ENCODE measurements at places on chromosomes 11 and 22. TPM values are rescaled to one million over a fixed set of nuclear protein-coding genes. Genes with fewer than 3 reads are reported as not detected.

DNA sequence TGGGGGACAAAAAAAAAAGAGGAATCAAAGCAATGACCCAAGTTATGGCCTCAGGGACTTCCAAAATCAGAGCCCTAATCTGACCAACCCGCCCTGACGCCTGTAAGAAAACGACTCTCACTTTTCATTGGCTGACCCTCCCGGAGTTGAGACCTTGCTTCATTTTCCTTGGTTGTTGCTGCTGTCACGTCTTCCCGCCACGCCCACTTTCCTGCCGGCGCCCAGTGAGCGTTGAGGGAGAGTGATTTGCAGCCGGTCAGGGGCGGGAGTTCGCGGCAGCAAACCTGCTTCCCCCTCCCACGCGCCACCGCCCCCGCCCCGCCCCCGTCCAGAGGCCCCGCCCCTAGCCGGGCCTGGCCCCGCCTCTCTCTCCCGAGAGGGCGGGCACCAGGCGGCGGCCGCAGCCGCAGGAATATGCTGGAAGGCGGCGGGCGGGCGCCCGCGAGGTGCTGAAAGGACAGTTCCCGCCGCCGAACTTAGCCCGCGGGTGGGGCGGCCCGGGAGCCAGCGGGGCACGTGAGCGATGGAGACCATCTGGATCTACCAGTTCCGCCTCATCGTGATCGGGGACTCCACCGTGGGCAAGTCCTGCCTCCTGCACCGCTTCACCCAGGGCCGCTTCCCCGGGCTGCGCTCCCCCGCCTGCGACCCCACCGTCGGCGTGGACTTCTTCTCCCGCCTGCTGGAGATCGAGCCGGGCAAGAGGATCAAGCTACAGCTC is at the start of gene RAB39A:
TSS of gene RAB39A (plus strand) at position 403 of the 721 bp plus-strand sequence. CDS start at position 524, 121 bp downstream.
- DNase-seq = peak; percentile 97

- DNase-seq = no peak
Measured at GRCh38 chr11:104694259-104695064, 203.8 kb downstream of the CASP12 start.

DNA sequence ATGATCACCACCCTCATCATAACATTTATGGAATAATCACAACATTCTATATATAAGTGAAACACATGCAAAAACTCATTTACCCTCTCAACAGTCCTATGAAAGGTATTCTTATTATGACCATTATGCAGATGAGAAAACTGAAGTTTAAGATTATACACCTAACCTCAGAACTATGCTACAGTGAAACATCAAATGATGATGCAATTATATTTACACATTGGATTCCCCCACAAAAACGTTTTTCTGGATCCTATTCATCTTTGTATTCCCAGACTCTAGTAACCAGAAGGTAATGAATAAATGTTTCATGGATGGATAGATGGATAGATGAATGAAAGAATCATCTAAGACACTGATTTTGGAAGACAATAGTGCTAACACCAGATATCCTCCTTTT is 54.8 kb downstream of the TCP11L1 start:
- no peak for DNase-seq

GRCh38 chr22:44956840-44957767 is 52.7 kb downstream of the PHF21B start:
- peak; percentile 78 for DNase-seq

- peak; percentile 51 for DNase-seq
Measured at GRCh38 chr22:36811094-36811800, 5.6 kb downstream of the PVALB start.

ARHGAP42 gene
- 18.9 TPM for total RNA-seq

DNA sequence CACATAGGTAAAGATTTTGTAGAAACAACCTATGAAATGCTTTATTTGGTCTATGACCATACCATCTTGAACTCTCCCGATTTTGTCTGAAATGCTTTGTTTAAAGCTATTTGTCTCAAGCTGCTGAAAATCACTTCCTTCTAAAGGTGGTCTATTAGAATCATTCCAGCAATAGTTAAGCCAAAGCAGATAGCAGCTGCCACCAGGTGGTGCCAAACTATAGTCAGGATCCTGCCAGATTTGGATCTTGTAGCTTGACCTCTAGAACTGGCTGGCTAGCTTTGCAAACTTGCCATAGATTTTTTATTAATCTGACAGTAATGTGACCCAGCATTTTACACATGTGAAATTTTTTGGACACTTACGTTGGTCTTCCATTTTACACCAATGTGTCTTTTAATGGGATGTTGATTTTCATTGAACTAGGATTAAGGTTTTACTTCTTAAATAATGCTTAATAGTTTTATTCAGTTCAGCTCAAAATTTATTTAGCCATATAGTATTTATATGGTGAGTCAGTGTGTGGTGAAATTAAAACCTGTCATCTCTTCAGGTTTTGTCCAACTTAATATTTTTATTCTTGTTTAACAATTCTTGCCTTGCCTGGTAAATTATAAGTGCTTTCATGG is 19.7 kb downstream of the CTR9 start:
- DNase-seq = peak; percentile 56

GRCh38 chr22:16915701-16916100 is 90.5 kb upstream of the XKR3 start:
- DNase-seq = no peak

DNA sequence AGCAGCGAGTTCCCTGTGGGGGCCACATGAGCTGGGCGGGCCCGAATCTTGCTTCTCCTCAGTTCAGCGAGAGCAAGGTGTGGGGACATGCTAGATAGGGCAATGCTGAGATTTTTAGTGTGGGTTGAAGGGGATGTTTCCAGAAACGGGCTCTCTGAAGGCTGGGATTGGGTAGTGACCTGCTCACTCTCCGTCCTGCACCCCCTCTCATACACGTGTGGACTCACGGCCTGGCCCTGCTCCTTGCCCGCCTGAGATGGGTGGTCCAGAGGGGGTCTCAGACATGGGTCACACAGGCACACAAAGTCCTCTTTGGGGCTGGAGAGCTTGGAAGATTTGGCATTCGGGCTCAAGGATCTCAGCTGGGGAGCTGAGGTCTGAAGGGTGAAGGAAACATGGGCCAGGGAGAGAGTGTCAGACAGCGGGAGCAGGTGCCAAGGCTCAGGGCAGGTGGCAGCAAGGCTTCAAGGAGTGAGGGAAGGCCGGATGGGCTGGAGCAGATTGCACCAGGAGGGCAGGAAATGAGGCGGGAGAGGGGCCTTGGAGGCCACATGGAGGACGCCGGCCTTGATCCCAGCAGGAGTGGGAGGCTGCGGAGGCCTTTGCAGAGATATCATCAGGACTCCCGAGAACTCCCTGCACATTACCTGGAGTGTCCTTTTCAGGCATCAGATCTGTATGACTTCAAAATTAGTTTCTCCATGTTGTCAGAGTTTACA is 74.1 kb downstream of the PARVB start:
- peak; percentile 45 for DNase-seq

DNA sequence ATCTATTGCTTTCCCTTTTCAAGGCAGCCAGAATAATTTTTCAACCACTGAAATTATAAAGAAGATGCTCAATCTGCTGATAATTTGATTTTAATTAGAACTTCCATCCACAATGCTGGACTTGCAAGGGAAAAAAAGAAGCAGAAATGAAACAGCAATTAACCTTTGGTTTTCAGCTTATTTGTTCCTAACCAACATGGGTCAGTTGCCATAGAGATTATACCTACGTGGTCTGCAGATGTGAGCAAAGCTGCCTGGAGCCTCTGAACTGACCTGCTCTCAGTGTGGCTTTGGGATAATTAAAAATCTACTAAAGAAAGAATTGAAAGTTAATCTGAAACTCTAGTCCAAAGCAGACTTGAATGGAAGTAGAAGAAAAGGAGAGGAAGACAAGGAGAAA is 195.7 kb upstream of the API5 start:
- no peak for DNase-seq

- DNase-seq = peak; percentile 81
Measured at GRCh38 chr11:45859661-45860140, 12.4 kb downstream of the CRY2 start.

GRCh38 chr11:131898949-131899348 is 528.5 kb downstream of the NTM start:
- no peak for DNase-seq

DNA sequence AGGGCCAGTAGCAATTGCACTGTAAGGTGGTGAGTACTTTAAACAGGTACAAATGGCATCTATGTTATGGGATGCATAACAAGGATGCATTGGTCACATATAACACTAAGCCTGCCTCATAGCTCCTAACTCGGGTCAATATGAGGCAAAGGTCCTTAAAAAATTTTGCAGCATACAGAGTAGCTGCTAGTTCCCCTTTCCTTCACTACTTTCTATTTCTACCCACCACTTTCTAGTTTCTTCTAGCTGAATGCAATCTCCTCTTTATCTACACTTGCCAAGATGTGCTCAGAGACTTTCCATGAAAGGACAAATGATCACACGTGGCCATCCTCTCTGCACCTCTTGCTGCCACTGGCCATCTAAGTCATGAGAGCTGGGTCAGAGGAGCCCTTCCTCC is 9.8 kb downstream of the OR51F2 start:
- no peak for DNase-seq

FOLR2 gene
- 31.9 TPM for total RNA-seq

DNA sequence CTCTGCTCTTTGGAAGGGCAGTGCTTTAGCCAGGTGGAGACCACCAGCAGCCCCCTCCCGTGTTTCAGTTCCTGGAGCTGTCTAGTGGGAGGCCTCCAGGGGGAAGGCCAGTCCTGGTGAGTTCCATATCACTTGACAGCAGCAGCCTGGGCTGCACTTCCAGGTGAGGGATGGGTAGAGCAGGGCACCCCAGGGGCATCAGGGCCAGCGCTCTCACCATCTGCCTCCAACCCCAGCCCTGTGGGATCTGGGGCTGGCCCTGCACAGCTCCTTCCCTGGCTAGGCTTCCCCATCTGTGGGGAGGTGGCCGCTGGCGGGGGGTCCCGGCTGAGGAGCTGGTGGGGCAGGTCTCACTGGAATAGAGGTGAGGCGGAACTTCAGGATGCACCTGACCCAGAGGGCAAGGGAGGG is 60.5 kb downstream of the MORC2 start:
- no peak for DNase-seq

GRCh38 chr11:28675183-28675582 is 567.0 kb downstream of the METTL15 start:
- DNase-seq = no peak

DNA sequence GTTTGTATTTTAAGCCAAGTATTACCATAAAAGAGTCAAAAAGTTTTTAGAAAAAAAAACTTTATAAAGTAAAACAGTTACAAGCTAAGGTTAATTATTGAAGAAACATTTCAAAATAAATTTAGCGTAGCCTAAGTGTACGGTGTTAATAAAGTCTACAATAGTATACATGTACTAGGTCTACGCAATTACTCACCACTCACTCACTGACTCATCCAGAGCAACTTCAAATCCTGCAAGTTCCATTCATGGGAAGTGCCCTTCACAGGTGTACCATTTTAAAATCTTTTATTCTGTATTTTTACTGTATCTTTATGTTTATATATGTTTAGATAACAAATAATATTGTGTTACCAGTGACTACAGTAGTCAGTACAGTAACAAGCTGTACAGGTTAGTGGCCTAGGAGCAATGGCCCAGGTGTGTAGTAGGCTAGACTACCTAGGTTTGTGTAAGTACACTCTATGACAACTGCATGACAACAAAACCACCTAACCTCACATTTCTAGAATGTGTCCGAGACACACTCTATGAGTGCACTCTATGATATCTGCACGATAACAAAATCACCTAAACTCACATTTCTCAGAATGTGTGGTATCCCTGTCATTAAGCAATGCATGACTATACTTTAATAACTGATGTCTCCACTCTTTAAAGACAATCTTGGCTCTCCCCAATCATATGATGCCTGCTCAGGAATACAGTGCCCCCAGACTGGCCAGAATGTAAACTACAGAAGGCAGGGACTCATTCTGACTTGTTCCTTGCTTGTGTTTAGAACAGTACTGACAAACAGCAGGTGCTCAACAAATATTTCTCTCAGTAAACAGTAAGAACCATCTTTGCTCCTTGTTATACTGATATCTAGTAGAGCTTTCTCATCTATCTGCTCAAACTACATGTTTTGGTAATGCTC is 21.2 kb downstream of the KMT5B start:
- no peak for DNase-seq

DNA sequence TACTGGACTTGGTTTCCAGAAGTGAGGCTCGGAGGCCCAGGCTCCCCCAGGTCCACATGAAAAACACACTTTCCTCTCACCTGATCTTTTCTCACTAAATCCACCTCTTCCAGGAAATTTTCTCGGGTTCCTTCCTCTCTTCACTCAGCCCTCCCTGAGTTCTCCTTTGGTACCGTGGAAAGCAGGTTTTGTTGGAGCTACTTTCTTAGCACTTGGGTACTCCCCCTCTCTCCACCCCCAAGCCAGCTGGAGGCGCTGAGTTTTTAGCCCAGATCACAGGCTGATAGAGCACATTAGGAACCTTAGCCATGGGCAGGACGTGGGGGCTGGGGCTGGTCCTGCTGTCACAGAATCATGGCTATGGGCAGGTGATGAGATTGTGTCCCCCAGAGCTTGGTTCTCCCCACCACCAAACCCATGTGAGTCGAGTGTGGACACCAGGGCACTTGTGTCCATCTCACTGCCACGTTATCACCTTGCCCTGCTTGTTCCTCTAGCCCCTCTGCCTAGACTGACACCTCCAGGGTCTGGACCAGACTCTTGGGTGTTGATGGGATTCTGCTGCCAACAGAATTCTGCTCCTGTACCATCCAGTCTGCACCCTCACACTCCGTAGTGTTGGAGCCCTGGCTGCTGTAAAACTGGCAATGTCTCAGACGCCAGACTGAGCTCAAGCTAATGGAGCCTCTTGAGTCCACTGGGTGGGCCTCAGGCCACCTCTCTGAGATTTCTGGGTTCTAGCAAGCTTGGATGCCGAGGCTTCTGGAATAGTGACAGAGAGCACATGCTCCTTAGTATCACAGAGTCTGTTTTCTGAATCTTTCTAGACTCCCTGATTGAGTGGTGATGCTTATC is 74.9 kb upstream of the NARS2 start:
- DNase-seq = no peak

GRCh38 chr11:75789521-75789920 is 20.9 kb downstream of the DGAT2 start:
- no peak for DNase-seq

OR52N4 gene
- 0.60 TPM for total RNA-seq

DNA sequence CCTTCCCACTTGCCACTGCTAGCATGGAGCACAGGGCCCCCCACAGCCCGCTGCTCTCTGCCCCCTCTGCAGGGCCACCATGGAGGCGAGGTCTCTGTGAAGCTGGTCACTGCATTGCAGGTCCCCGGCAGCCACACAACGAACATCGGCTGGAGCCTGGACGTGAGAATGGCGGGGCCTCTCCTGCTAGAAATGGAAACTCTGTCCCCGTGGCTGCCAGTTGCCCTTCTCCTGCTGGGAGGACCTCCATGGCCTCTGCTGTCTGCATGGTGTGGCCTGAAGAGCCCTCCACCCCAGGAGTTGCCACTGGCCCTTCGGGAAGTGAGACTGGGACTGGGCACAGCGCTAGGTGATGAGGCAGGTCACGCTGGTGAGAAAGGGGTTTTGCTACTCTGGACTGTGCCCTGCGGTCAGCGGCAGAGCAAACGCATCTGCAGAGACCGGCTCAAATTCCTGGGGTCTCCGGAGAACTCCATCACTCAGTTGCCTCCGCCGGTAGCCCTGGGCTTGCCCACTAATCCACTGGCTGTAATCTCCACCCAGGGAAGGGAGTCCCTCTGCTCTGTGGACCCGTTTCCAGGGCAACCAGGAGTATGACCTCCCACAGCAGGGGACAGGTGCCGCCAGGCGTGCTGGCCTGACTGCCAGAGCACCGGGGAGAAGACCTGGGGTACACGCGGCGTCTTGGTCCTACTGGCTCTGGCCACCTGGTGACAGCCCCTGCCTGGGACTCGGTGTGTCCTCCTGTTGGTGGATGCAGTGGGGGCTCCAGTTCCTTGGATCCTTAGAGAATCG is 806.3 kb downstream of the BRD1 start:
- no peak for DNase-seq
